Pancreas (tissue), 10 donors: ENCODE measurements at places on chromosomes 5 and 9.

DNA sequence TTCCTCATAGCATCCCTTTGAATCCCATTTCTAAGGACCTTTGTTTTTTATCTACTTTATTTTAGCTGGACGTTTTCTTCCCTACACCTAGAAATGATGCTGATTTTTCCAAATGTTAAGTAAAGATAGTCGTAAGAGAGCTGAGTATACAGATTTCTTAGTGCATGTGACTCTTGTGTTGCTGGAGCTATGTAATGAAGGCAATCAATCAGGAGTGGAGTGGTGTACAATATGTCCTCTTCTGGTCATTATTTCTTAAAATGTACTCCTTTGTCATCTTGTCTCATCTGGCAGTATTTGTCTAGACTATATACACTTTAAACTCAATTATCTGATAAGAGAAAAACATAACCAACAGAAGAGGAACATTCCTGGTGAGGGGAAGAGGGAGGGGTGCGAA lies 13.5 kb downstream of the GAPT start:
- DNase-seq: no peak

DNA sequence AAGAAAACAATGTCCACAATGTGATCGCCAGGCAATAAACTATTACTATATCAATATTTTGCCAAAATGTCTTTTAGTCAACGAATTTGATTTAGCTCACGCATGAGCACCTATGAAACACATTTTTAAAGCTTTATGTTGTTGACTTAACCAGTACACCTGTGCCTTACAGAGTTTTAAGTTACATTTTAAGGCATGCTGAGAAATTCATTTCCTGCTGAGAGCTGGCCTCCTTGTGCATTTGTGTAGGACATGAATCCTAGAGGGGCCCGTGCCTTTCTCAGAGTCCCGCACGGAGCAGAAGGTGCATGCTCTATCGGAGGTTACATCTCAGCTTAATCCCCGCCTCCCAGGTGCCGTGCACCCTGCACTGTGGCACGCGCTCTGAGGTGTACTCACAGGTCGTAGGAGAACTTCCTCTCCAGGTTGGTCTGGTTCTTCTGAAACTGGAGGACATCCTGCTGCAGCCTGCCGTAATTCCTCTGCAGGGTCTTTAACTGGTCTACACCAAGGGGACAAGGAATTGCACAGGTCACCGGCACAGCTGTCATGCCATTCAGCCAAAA lies 53.2 kb downstream of the GOLM1 start:
- DNase-seq: no peak

- no peak for DNase-seq
Measured at GRCh38 chr9:85738509-85738908, 3.2 kb downstream of the AGTPBP1 start.

GRCh38 chr5:92401492-92401891 lies 1018.4 kb upstream of the ARRDC3 start:
- DNase-seq: no peak
